ENCODE measurements at places on chromosomes 1 and 21.

DNA sequence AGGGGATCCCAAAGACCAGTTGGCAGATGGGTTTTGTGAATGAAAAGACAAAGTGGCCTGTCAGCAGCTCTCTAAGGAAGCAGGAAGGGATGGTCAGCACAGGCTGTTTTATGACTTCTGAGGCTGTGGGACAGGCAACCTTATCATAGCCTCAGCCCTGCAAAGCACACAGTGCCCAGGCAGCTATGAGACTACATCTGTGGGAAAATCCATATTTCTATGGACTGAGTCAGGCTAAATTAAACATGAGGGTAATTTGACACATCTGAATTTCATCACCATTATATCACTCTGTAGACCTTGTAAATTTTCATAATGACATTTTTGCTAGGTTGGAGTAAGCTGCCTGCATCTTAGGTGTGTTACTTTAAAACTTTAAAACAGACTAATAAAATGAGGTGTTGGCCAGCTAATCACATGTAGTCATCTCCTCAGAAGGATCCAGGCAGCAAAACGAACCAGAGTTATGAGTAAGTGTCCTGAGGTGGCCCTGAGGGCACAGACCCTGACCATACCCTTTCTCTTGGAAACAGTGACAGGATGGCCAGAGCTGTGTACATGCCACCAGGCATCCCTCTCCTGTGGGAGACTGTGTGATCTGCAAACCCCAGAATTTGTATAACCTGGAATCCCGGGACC lies 14.6 kb downstream of the NGF start:
- no peak for DNase-seq

DNA sequence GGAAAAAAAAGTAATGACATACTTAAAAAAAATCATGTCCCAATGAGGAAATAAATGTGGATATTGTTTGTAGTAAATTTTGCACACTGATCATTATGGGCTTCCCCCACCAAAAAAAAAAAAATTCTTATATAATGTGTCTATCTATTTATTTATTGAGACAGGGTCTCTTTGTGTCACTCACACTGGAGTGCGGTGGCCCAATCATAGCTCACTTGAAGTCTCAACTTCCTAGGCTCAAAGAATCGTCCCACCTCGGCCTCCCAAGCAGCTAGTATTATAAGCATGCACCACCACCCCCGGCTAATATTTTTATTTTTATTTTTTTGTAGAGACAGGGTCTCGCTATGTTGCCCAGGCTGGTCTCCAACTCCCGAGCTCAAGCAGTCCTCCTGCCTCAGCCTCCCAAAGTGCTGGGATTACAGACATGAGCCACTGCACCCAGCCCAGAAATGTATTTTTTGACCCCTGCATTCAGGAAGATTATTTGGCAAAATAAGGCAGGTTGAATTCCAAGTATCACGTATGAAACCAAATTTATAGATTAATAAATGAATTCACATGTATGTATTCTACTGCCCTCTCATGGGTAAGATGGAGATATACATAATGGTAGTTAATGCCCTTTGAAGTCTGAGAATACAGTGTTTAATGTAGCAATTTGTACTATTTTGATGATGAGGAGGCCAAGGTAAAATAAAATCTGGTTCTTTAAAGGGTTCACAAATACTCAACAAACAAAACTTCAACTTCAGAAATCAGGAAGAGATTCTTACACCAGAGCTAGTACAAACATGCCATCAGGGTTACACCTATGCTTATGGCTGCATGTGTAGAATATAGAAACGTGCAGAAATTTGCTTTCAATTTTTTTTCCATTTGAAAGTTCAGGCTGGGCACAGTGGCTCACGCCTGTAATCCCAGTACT lies 1.4 kb upstream of the DENND2C start:
- no peak for DNase-seq

GRCh38 chr21:45492765-45493164 lies 49.5 kb downstream of the SLC19A1 start:
- DNase-seq = no peak

GRCh38 chr1:98049370-98050135 lies 128.7 kb upstream of the DPYD start:
- DNase-seq = no peak

- no peak for DNase-seq
Measured at GRCh38 chr1:168637350-168637991, 61.1 kb downstream of the XCL1 start.

GRCh38 chr1:167974698-167975097 lies 37.8 kb upstream of the MPC2 start:
- DNase-seq = no peak

DNA sequence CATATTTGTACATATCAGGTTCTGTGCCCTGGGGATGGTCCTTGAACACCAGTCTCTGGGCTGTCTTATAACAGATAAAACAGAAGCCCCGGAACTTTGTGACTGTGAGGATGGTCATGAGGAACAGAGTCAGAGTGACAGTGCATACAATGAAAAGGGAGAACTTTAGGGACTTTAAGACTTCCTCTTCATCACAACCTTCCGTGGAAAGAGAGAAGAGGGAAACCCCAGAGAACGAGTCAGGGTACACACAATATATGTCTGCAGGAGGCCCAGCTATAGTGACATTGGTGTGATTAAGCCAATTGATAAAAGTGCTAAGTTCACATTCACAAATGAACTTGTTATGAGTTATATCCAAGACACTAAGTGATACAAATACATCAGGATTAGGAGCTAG lies 32.1 kb downstream of the TLR5 start:
- DNase-seq = no peak

DNA sequence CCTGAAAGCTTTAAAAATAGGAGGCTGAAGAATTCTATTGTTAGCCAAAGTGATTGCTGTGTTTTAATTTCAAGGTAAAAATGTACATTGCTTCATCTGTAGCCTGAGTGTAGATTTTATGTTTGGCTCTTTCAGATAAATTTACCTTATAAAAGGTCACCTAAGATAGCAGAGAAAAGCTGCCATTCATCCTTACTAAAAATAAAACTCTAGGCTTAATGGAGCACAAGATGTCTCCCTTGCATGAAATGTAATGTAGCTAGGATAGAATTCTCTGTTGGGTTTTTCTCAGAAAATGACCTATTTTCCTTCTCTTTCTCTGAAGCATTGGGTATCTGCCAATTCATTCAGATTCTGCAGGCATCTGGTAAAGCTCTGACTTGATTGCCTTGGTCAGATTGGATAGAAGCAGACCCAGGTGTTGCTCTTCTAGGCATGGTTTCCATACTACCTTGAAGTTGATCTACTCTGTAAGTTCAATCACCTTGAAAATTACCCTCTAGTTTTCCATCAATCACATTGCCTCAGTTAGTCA lies 176.6 kb upstream of the GORAB start:
- no peak for DNase-seq

DNA sequence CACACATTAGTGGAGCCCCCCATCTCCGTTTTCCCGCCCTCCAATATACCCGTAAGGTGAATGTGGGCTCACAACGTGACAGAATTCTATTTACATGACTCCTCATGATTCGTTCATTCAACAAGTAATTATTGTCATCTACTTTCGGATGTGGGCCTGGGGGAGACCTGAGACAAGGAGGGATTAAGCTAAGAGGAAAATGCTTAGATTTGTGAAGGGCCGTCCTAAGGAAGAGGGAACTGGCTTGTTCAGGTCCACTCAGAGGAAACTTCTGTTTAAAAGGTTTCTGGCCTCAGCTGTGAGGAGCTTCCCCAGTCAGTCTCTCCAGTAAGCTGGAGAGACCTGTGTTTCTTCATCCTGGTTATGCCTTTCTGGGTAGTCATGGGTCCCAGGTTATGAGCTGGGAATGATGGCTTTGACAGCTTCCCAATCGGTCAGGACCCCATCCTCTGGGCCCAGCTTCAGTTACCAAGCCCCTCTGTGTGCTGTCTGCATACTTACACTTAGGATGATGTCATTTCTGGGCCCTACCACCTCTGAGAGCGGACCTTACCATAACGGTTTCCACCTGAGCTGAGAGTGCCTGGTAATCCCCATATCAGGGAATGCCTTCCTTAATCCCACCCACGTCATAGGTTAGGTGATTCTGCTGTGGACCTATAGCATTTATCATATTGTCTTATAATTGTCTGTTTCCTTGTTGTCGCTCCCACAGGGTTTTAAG lies 687 bp upstream of the ERI3 start:
- no peak for DNase-seq

DNA sequence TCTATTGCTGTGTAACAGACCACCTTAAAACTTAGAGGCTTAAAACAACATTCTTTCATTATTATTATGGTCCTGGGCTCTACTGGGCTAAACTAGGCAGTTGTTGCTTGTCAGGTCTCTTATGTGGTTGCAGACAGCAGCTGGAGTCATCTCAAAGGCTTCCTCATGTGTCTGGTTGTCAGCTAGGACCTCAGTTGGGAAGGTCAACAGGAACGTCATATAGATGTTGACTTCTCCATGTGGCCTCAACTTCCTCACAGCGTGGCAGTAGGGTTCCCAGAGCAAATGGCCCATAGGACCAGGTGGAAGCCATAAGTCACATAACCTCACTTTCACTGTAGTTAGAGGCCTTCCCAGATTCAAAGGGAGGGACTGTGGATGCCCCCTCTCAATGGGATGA lies 15.4 kb upstream of the MEF2D start:
- DNase-seq = no peak

GRCh38 chr21:43979654-43980053 lies 32.5 kb upstream of the TRAPPC10 start:
- no peak for DNase-seq

GRCh38 chr1:1630191-1630964 lies 1.6 kb upstream of the MMP23B start:
- DNase-seq = peak; percentile 91

DNA sequence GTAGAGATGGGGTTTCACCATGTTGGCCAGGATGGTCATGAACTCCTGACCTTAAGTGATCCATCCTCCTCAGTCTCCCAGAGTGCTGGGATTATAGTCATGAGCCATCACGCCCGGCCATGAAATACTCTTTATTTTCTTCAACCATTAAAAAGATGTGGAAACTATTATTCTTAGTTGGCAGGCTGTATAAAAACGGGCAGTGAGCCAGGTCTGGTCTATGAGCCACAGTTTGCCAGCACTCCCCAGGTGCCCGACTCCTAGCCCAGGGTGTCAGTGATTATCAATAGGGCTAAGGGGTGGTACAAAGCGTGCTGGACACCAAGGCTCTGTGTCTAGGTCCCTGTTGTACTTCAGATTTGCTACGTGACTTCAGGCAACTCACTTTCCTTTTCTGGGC lies 3.7 kb upstream of the TMEM61 start:
- DNase-seq = no peak

- DNase-seq = no peak
Measured at GRCh38 chr1:203772836-203773235, 7.9 kb downstream of the LAX1 start.

DNA sequence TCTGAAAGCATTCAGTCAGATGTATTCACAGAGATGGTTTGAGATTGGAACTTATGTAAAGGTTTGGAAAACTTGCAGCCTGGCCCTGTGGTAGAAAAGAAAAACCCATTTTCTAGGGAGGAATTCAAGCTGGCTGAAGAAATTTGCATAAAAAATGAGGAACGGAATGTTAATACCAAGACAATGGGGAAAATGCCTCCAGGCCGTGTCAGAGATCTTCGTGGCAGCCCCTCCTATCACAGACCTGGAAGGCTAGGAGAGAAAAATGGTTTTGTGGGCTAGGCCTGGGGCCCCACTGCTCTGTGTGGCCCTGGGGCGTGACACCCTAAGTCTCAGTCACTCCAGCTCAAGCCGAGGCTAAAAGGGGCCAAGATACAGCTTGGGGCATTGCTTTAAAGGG lies 26.7 kb downstream of the NME7 start:
- no peak for DNase-seq

- DNase-seq = no peak
Measured at GRCh38 chr1:68338081-68338480, 105.8 kb upstream of the WLS start.

GRCh38 chr1:85577419-85578320 lies 2.9 kb upstream of the CCN1 start:
- DNase-seq = no peak

DNA sequence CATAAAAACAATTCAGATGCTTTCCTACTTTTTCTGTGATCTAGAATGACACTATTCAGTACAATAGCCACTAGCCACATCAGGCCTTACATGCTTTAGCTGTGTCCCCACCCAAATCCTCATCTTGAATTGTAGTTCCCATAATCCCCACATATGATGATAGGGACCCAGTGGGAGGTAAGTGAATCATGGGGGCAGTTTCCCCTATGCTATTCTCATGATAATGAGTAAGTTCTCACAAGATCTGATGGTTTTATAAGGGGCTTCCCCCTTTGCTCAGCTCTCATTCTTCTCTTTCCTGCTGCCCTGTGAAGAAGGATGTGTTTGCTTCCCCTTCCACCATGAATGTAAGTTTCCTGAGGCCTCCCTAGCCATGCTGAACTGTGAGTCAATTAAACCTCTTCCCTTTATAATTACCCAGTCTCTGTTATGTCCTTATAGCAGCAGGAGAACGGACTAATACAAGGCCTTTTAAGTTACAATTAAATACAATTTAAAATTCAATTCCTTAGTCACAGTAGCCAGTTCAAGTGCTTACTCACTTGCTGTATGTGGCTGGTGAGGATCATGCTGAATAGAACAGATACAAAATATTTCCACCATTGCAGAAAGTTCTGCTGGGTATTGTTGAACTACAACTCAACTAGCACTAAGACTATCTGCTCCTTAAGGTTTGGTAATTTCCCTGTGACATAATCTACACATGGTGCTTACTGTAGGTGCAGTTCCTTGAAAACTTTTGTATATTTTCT lies 106.7 kb downstream of the SCMH1 start:
- DNase-seq = no peak

GRCh38 chr1:219441884-219442283 lies 171.0 kb downstream of the ZC3H11B start:
- no peak for DNase-seq

DNA sequence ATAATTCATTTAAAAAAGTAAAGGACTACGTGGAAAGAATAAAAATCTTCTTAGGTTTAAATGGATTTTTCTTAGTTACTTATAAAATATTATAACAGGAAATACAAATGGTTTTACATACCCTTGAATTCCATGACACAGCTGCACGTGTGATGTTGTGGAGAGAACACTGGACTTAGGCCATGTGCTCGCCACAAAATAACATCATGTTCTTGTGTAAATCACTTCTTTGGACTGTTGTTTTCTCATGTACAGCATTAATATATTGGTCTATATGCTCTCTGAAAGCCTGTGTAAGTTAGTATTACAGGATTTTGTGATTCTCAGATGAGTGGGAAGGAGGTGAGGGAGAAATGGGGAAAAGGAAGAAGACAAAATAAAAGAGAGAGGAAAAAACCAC lies 228.2 kb downstream of the DNM3 start:
- DNase-seq = no peak

- no peak for DNase-seq
Measured at GRCh38 chr21:30434033-30434631, 4.1 kb downstream of the KRTAP13-4 start.

GRCh38 chr1:161085165-161085564 lies 4.2 kb downstream of the NECTIN4 start:
- no peak for DNase-seq

GRCh38 chr1:17185485-17185860 lies 19.5 kb upstream of the PADI1 start:
- no peak for DNase-seq

DNA sequence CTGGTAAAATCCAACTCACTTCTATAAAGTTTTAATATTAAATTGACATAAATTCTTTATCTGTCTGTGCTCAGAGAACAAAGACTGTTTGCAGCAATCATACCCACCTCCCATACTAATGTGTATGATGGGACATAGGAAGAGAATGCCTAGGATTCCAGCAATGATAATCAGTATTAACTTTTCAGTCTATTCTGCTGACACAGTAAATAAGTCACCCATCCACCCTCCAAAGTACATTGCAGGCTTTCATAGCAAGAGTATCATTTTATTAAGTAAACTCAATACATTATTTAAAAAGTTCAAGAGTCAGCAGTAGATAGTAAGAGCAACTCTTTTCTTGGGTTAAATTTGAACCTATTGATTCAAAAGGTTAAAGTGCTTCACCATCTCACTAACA lies 8.8 kb downstream of the RBM34 start:
- no peak for DNase-seq

All from activated naive CD4-positive, alpha-beta T cell (primary cell).